Urinary bladder (tissue), 4 donors: ENCODE measurements at places on chromosomes 5 and 9.

GRCh38 chr5:126469536-126470316 lies 46.5 kb downstream of the GRAMD2B start:
- DNase-seq: no peak

GRCh38 chr9:113837334-113837733 lies 38.8 kb upstream of the ZNF618 start:
- no peak for DNase-seq

DNA sequence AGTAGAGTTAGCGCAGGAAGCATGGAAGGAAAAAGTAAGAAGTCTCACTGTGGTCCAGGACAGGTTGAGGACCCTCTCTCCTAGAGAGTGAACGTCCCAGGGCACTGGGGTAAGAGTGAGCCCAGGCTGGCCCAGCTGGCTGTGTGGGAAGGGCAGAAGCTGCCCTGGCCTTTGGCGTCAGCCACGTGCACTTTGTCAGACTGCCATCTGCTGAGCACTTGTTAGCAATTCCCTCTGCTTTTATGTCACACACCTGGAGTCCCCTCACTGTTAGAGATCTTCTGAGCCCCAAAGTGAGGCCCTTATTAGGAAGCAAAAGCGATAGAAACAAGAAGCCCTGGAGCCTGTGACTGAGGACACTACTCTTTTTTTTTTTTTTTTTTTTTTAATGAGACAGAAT lies 79.1 kb downstream of the UGCG start:
- DNase-seq: no peak

GRCh38 chr5:56749842-56750241 lies 65.5 kb upstream of the MAP3K1 start:
- no peak for DNase-seq

DNA sequence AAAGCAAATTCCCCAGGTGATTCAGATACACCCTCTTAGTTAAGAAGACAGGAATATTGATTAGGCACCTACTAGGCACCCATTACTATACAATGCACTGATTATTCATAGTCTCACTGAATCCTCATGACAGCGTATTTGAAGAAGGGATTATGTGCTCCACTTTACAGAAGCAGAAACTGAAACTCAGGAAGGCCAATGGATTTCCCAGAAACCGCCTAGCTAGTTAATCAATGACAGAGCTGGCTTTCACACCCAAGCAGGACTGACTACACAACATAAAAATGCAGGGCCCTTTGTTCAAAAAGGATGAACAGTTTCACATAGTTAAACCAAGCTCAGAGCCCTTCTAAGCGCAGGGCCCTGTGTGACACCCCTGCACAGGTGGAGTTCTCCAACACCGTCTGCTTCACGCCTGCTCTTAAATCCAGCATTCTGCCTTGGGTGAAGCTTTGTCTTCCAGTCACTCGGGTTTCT lies 117.3 kb downstream of the TTLL11 start:
- no peak for DNase-seq

- no peak for DNase-seq
These were observed 43.9 kb downstream of the P4HA2 start for GRCh38 chr5:132183723-132184122.

DNA sequence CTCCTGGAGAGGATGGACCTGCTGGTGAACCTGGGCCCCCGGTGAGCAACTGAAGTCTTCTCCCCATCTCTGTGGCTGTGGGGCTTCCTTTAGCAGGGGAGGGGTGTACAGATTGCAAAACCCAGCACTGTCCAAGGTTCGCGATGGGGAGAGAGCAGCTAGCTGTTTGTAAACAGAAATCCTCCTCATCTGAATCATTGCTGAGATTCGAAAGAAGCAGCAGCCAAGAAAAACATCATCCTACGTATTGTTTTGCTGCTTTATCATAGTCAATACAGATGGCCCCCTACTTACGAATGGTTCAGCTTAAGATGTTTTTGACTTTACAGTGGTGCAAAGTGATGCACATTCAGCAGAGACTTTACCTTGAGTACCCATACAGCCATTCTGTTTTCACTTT lies 80.0 kb upstream of the TGFBR1 start:
- no peak for DNase-seq

DNA sequence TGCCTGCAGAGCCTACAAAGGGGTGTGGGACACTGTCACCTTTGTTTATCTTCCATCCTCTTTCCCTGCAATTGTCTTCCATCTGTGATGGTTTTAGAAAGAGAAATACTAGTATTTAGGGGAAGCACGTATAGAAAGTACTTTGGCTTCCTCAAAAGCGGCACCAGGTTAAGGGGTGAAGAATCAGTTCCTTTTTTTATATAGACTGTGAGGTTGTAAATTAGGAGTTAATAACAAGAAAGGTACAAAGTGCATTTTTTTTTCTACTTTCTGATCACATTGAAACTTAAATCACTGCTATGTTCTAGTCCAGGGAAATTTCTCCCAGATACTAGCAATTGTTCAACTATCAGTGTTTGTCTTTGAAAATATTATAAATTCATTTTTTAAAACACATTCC lies 219.3 kb downstream of the CEMIP2 start:
- no peak for DNase-seq
